LNCaP clone FGC (cell line): ENCODE measurements at places on chromosomes 11 and 22.

- no peak for DNase-seq
Observed at GRCh38 chr22:42608823-42609361, 5.8 kb downstream of the POLDIP3 start.

GRCh38 chr11:91248199-91248807 lies 976.3 kb upstream of the FAT3 start:
- peak; percentile 39 for DNase-seq

GRCh38 chr11:19526119-19526518 lies 186.5 kb upstream of the NAV2 start:
- DNase-seq: no peak

DNA sequence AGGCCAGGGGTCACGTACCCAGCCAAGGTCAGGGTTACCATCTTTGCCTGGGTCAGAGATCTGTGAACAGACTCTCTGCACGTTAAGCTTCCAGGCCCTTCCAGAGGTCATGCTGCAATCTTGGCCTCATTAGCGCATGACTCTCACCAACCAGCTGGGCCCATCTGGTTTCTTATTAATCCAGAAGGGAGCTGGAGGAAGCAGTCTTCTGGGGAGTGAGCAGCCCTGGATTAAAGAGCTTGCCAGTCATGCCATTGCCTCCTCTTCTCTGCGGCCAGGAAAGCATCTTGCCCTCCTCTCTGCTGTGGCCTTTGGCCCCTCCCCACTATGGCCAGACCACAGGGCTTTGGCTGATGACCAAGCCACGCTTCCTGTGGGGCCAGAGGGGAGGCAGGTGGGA lies 57.4 kb downstream of the CHST1 start:
- DNase-seq: no peak

DNA sequence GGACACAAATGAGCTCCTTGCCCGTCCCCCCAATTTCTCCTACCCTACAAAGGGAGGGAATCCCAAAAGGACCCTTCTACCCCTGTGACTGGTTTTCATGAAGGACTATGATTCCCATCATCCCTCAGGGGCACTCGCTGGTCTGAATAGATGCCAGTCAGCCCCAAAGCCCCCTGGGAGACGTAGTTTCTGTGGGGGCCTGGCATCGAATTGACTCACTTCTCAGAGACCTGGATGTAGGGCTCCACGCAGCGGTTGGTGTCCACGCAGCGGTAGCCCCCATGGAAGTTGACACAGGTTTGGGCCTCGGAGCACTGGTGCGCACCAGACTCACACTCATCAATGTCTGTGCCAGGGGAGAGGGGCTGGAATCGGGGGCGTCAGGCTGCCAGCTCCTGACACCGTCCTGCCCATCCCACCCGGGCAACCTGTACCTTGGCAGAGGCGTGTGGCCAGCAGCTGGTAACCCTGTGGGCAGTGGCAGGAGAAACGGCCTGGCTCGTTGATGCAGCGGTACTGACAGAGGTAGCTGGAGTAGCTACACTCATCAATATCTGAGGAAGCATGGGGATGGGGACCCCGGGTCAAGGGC lies 4.4 kb downstream of the EFEMP2 start:
- no peak for DNase-seq

- no peak for DNase-seq
Observed at GRCh38 chr11:26762089-26762488, 40.2 kb upstream of the SLC5A12 start.

DNA sequence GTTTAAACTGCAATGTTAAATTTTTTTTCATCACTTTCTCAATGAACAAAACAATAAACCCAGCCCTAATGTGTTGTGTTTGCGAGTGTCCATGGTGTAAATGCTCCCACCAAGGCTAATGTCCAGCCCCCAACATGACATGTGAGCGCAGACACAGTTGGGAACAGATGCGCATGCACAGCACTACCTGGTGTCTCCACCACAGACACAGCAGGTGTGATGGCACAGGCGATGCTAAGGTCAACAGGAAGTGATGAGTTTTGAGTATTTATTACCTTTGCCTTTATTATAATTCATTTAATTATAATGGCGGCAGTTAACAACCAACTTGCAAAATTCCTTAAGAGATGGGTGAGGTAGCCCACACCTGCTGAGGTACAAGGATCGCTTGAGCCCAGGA lies 42.9 kb downstream of the MICAL3 start:
- no peak for DNase-seq

- no peak for DNase-seq
Observed at GRCh38 chr11:48049036-48049435, 68.7 kb downstream of the PTPRJ start.
